ENCODE measurements at places on chromosomes 4 and X.

DNA sequence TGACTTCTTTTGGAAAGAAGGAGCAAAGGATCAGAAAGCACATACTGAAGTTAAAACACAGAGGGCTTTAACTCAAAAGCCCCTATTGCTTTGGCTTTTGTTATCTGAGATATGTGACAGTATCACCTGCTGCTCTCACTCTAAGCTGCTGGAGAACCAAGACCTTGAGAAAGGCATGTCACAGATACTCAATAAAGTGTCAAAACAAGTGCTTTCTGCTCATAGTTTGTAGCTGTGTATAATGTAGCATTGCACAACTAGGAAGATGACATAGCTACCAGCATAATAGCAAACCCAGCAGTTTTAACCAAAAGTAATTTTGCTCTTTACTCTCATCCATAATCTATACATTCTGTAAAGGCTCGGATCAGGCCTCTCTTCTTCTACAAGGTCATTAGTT, 159.6 kb downstream of the LHFPL1 start:
- DNase-seq = no peak

GRCh38 chr4:114265342-114265741, 285.9 kb upstream of the ARSJ start:
- no peak for DNase-seq

GRCh38 chrX:120419463-120419862, 49.6 kb downstream of the LAMP2 start:
- no peak for DNase-seq

DNA sequence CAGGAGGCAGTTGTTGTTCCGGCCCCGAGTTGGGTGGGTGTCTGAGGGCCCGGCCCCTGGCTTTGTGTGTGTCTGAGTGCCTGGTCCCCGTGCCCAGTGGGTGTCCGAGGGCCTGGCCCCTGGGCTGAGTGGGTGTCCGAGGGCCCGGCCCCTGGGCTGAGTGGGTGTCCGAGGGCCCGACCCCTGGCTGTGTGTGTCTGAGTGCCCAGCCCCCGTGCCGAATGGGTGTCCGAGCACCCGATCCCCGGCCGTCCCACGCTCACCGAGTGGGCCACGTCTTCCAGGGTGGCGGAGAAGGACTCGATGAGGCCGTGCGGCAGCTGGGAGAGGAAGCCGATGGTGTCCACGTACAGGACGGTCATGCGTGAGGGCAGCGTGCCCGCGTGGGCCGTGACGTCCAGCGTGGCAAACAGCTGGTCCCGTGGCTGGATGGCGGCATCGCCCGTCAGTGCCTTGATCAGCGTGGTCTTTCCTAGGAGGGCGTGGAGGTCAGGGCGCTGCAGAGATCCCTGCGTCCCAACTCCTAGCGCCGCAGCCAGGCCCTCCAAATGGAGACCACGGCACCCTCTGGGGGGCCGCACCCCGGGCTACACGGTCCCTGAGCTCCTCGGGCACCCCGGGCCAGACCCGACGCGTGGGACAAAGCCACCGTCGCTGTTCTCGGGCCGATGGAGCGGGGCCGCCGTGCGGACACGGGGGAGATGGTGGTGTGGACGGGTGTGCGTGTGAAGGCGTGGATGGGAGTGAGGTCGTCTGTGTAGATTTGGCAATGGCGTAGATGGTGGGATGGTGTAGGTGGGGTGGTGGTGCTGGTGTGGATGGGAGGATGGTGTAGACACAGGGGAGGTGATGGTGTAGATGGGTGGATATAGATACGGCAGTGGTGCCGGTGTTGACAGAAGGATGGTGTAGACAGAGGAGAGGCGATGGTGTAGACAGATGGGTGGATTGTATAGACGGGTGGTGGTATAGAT, 7.2 kb downstream of the GTPBP6 start:
- DNase-seq = no peak

DNA sequence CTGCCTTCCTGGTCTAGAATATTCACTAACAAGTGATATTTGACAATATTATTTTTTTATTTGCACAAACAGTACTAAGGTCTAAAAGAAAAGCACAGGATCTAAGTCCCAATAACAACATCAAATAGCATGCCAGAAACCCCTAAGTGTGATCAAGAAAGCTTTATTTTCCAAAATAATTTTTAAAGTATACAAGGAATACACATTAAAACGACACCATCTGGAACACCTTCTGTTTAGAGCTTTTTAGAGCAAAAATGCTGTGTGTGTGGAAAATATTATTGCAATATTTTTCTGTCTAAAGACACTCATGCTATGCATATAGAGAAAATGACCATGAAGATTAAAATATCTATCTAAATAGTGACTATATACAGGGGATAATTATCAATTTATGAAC, 103.1 kb downstream of the ARAP2 start:
- no peak for DNase-seq

- no peak for DNase-seq
Observed at GRCh38 chr4:61442936-61443335, 242.8 kb downstream of the ADGRL3 start.

DNA sequence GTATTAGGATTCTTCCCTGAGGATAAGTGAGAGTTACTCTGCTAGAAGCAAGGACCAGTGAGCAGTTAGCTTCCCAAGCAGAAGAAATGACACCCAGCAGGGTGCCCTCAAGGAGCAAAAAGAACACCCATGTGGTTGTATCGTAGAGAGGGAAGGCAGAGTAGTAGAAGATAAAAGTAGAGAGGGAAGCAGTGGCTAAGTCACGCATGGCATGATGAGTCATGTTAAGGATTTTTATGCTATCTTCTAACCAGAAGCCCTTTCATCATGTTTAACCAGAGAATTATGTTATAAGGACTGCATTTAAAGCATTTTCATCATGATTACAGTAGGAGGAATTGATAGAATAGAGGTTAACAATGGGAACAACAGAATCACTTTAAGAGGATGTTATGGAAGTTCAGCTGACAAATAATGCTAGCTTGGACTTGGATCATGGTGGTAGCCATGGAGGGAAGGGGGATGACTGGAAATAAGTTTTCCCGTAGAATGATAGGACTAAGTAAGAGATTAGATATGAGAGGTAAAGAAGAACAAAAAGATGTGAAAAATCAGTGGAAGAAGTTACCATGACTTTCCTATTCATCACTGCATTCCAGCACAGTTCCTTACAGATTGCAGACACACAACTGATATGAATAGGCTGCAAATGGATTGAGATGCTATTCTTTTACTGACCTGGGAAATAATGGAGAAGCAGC, 383.5 kb upstream of the INTU start:
- no peak for DNase-seq

- DNase-seq = no peak
Observed at GRCh38 chr4:165560941-165561340, 182.1 kb downstream of the CPE start.

GRCh38 chr4:179989975-179990374, 2253.2 kb upstream of the TENM3 start:
- no peak for DNase-seq

DNA sequence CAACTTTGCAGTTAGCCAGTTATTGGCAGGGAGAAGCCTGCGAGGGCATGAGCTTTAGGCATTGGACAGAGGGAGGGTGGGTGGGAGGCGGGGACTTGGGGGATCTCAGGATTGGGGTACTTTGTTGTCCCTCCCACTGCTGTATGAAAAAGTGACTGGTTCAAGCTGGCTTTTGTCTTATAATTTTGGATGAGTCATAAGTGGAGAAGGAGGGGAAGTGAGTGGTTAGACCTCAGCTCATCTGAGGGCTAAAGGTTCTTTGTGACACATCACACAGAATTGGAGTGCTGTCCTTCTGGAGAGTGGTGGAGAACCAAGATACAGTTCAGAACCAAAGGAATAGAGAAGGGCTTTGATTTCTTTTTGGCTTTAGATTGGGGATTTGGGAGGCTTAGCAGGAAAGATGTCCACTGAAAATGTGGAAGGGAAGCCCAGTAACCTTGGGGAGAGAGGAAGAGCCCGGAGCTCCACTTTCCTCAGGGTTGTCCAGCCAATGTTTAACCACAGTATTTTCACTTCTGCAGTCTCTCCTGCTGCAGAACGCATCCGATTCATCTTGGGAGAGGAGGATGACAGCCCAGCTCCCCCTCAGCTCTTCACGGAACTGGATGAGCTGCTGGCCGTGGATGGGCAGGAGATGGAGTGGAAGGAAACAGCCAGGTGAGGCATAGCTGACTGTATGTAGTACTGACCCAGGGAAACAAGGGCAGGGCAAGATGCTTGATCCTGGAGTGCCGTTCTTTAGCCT, at the start of gene SLC4A4:
Gene SLC4A4 (plus strand): TSS at position 175 of the 748 bp plus-strand sequence.
- DNase-seq = no peak

- no peak for DNase-seq
Observed at GRCh38 chrX:130909469-130910136, 6.6 kb upstream of the ENOX2 start.

Measured in stimulated activated CD4-positive, alpha-beta T cell treated with anti-CD3 and anti-CD28 coated beads, TNF-alpha, amount 100 ng/mL, for 1 hour (primary cell).